ENCODE measurements at places on chromosomes 1 and 21.

- DNase-seq: no peak
Observed at GRCh38 chr1:57549300-57549699, 125.4 kb upstream of the DAB1 start.

- no peak for DNase-seq
Observed at GRCh38 chr1:12016182-12016581, 3.1 kb upstream of the MIIP start.

GRCh38 chr1:21005466-21006239, 171.0 kb downstream of the EIF4G3 start:
- DNase-seq: no peak

- DNase-seq: no peak
Observed at GRCh38 chr1:119330466-119331189, 38.0 kb upstream of the HAO2 start.

- DNase-seq: no peak
Observed at GRCh38 chr1:59155351-59155750, 141.5 kb upstream of the FGGY start.

GRCh38 chr1:13950637-13951036, 250.6 kb downstream of the PRDM2 start:
- DNase-seq: no peak

DNA sequence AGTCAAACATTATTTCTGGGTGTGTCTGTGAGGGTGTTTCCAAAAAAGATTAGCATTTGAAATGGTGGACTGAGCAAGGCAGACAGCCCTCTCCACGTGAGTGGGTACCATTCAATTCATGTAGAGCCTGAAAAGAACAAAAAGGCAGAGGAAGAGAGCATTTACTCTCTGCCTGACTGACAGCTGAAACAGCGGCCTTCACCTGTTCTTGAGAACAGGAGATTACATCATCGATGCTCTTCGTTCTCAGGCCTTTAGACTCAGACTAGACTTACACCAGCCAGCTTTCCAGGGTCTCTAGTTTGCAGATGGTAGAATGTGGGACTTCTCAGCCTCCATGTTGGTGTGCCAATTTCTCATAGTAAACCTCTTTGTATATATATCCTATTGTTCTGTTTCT, 302.3 kb downstream of the BACH1 start:
- DNase-seq: no peak

DNA sequence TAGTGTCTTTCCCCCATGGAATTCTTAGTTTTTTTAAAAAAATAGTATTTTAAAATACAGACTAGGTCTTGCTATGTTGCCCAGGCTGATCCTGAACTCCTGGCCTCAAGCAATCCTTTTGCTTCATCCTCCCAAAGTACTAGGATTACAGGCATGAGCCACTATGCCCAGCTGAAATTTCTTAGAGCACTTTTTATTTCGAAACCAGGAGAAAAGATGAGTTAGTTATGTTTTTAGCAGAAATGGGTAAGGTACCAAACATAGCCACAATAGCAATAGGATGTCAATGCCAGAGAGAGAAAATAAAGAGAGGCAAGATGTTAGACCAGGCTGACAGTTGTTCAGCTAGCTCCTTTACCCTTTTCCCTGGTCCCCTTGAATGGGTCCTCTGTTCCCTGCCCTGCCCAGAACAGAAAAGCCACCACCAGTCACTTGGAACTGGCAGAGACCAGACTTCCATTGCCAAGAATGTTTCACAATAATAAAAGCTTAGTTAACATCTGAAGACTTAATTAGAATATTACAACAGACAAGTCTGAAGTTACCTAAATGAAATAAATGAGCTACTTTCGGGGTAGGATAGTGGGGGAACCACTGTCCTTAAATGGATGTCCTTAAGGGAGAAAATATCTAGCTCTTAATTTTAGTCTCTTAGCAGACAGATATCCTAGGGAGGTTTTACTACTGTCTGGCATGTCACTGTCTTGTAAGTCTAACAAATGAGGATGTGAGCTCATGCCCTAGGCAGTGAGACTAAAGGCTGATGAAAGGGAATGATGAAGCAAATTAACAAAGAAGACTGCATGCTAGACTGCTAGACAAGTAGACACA, 54.3 kb downstream of the ABL2 start:
- DNase-seq: no peak

GRCh38 chr1:98870959-98871903, 133.4 kb downstream of the PLPPR5 start:
- DNase-seq: peak; percentile 9

- DNase-seq: no peak
Observed at GRCh38 chr1:12031039-12031980, 12.0 kb downstream of the MIIP start.

- no peak for DNase-seq
Observed at GRCh38 chr1:176046926-176047325, 160.2 kb downstream of the COP1 start.

Measured in activated CD8-positive, alpha-beta memory T cell treated with anti-CD3 and anti-CD28 coated beads for 1 hour (primary cell).